Right cardiac atrium (tissue), 5 donors: ENCODE measurements at places on chromosomes 5 and 9.
A peak's percentile ranks its signal among the peaks of the same experiment; 100 is the strongest.

GRCh38 chr9:3478549-3478953 is 47.2 kb downstream of the RFX3 start:
- no peak for DNase-seq

- DNase-seq: peak; percentile 43
Observed at GRCh38 chr9:27033815-27034403, 28.4 kb upstream of the LRRC19 start.

GRCh38 chr5:77065256-77065655 is 21.8 kb downstream of the ZBED3 start:
- DNase-seq: no peak

DNA sequence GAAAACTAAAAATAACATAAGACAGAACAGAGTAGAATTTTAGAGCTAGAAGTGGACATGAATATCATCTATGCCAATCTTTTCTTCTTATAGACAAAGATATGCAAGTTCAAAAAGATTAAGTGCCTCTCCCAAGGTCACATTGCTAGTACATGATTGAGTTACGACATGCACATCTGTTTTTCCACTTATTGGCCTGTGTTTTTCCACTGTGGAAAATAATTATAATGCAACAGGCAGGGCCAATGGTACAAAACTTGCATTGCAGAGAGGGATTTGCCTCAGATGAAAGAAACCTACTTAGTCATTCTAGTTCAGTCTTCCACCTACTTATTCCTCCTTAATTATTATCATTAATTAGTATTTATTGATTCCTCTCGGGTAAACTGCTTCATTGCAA is 407.8 kb upstream of the SGCD start:
- DNase-seq: no peak

- no peak for DNase-seq
Observed at GRCh38 chr5:160209917-160210316, 19.4 kb upstream of the FABP6 start.

GRCh38 chr9:107593224-107593870 is 103.8 kb upstream of the KLF4 start:
- no peak for DNase-seq

DNA sequence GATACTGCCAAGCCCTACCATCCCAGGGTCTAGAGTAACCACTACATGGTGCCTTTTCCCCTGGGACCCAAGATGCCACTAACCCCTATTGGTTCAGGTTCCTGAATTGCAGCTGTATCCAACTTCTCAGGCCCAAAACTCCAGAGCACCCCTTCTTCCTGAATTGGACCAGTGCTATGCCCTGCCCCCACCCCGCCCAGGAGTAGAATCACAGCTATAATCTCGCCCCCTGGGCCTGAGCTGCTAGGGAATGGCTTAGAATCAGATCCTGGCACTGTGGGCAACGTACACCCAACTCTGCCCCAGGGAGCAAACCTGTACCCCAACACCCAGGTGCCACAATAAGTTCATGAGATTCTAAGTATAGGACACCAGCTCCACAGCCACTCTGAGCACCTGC is 206.3 kb downstream of the CACNA1B start:
- no peak for DNase-seq

- no peak for DNase-seq
Observed at GRCh38 chr9:122126331-122127261, 33.0 kb downstream of the NDUFA8 start.

DNA sequence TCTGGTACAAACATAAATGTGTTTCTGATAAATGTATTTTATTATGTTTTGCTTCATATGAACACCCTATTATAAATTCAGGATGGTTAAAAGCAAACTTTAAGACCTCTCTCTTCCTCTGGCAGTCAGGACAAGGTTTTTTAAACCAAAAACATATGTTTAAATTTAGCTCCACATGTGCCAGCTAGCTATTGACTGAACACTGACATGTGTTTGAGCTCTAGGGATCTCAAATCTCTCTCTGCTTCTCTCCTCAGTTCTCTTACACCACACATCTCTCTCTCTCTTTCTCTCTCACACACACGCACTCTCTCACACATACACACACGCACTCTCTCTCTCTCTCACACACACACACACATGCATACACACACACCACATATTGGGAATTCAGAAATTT is 150.1 kb upstream of the RFX3 start:
- DNase-seq: no peak

- no peak for DNase-seq
Observed at GRCh38 chr5:4442221-4442620, 697.9 kb upstream of the ADAMTS16 start.

- no peak for DNase-seq
Observed at GRCh38 chr5:75235711-75236110, 967 bp downstream of the ANKRD31 start.

- no peak for DNase-seq
Observed at GRCh38 chr9:16202221-16202620, 649.4 kb downstream of the CCDC171 start.

DNA sequence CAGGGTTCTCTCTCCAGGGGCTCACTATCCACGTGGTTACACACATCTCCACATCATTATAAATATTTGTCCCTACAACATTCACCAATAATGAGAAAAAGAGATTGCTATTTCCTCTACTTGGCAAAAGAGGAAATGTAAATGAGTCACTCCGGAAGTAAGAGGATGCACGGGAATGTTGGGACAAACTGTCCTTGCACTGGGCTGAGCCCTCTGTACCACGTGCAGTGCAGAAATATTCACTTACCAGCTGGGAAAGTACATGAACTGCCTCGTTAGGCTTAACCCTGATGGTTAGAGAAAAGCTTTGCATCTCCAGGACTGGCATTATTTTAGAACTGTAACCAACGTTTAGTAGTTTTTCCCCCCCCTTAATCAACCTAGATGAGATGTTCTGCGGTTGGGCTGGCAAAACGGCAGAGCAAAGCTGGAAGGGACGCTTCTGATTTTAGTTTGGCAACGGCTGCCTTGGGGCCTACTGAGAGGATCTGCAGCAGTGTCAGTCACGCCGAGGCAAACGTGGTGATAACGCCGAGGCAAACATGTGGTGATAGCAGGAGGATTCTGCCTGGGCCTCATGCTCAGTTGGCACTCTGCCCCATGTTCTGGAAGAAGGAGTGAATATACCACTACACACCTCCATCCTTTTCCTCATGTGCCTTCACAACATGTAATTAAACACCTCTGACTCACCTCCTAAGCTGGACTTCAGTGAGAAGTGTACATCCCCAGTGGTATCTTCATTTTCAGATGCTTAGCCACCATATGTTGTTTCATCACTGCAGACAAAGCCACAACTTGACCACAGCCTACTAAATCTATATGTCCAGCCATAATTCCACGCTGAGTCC is 661.4 kb upstream of the KLF4 start:
- peak; percentile 60 for DNase-seq

DNA sequence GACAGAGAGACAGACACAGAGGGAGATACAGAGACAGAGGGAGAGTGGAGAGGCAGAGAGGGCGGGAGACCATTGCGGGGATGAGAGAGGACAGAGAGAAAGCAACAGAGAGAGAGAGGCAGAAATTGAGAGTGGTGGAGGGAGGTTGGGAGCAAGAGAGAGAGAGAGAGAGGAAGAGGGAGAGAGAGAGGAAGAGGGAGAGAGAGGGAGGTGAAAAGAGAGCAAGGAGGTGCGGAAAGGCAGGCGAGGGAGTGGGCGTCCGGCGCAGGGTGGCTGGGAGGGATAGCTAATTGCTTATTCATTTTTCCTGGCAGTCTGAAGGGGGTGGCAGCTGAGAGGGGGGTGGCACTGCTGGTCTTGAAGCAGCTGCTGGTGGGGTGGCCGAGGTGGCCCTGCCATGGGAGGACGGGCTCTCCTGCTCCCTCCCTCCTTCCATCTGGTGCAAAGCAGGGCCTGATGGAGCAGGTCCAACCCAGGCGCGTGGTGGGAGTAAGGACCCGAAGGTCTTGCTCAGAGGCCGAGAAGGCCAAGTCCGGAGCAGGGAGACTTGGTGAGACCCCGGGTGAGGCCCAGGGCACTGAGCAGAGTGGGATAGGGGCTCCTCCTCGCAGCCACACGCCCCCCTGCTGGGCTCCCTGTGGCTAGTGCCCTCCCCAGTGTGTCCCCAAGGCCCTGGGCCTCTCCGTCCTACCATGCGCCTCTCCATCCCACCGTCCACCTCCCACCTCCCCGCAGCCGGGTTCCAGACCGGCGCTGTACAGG is 25.3 kb upstream of the RNU6ATAC start:
- DNase-seq: peak; percentile 63

GRCh38 chr5:101212942-101213514 is 309.9 kb upstream of the ST8SIA4 start:
- no peak for DNase-seq

GRCh38 chr5:35902046-35902672 is 36.3 kb downstream of the CAPSL start:
- DNase-seq: no peak

GRCh38 chr5:157387683-157388093 is 72.3 kb upstream of the NIPAL4 start:
- DNase-seq: peak; percentile 38

GRCh38 chr5:37836592-37837413 is 3.0 kb downstream of the GDNF start:
- DNase-seq: peak; percentile 70
